IPS DF 19.7 (cell line): ENCODE measurements at places on chromosomes 6 and 20.

DNA sequence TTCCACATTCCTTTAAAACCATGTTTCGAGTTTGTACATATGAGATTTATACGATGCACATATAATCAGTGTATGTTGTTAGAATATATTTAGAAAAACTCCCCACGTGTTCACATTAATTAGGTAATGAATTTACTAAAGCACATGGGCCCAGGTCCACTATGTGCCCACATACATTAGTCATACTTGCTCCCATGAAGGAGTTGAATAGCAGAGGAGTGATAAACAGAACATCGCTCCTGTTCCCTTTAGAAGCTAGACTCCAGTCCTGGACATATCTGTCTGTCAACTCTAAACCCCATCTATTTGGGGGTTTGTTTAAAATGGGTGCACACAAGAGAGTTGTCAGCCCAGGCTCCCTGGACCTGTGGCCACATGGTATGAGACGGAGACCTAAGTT lies 108.1 kb upstream of the TIAM2 start:
- DNase-seq = no peak

- no peak for DNase-seq
Measured at GRCh38 chr6:4922488-4923037, 81.3 kb downstream of the RPP40 start.

GRCh38 chr6:89311853-89312531 lies 3.1 kb downstream of the GABRR2 start:
- DNase-seq = peak; percentile 61

DNA sequence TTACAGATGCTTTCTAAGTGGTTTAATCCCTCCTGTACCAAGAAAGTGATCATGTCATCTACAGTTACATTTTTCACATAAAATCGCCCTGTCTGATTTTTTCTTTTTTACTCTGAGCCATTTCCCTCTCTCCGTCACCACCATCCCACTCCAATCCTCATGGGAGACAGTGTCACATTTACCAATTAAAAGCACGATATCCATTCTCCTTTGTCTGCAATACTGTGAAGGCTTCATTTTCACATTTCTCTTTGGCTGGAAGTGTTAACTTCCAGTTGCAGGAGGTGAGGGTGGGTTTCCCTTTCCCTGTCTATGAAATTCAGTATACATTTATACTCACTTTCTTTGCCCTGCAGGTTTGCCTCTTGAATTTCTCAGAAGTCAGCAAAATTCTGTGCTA lies 372.7 kb upstream of the CNR1 start:
- no peak for DNase-seq

DNA sequence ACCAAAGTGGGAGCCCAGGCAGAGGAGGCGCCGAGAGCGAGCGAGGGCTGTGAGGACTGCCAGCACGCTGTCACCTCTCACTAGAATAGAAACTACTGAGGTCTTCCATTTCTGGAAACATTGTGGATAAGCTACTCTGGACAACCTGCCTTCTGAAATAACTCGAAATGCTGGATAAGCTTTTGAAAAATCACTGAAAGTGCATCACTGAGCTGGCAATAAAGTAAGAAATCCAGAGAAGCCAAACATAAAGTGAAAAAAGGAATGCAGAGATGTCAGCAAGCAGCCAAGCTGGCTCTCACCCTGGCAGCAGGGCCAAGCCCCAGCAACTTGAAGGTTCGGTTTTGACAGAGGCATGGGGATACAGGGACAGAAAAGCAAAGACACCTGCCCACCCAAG lies 59.2 kb upstream of the MYLIP start:
- no peak for DNase-seq

GRCh38 chr6:32627831-32628230 lies 9.4 kb upstream of the HLA-DQA1 start:
- DNase-seq = no peak

DNA sequence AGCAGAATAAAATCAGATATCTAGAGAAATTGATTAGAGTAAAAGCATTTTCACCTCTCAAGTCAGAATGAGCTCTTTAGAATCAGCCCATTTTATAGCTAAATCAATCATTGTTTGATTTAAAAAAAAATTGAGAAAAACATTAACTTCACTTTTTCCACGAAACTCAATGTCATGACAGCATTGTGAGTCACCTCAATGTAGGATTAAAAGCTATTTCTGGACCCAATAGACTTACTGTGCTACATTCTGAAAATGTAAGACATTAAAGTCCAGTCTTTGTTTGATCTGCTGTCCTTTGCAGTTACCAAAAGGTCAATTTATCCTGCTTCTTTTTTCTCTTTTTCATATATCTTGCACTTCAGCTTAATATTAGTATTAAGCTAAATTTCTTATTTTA lies 519.4 kb upstream of the ZNF337 start:
- no peak for DNase-seq

- peak; percentile 83 for DNase-seq
Measured at GRCh38 chr20:38730989-38731737, 6.9 kb downstream of the SLC32A1 start.

DNA sequence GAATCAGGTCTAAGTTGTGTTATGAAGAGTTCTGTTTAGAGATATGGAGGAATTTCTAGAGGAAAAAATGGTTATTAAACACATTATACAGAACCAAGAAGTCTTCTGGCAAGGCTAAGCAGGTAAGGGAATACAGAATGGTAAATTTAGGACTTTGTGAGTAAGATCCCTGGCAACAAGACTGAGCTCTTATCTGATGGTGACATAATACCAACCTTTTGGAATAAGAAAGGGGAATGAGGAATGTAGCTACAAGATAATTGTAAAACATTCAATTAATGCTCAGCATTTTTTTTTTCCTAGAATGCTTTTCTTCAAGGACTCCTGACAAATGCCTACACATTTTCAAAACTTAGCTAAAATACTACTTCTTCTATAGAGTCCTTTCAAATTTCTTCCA lies 51.8 kb downstream of the CYB5R4 start:
- no peak for DNase-seq

DNA sequence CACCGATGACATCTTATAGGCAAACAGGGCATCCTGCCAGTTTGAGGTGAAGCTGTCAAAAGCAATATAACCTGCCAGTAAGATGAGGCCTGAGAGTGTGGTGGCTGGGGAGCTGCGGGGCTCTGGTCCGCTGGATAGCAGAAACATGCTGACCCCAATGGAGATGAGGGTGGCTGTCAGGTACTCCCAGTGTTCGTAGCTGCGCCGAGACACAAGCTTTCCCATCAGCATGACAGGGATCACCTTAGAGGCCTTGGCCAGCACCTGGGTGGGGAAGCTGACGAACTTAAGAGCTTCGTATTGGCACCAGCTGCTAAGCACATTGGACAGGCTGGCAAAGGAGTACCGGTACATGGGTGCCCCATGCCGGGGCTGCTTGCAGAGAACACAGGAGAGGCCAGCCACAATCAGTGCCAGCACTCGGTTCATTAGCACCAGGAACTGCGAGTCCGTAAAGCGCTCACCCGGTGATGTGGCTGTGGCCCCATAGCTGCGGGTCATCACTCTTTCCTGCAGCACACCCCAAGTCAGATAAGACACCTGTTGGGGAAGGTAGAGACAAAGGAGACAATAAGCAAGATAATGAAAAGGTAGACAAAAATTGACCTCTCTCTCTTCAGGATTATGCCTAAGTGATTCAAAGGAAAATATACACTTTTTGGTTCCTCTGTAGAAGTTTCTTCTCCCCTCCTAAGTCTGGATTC lies 2.1 kb downstream of the SLC35B2 start:
- DNase-seq = no peak

DNA sequence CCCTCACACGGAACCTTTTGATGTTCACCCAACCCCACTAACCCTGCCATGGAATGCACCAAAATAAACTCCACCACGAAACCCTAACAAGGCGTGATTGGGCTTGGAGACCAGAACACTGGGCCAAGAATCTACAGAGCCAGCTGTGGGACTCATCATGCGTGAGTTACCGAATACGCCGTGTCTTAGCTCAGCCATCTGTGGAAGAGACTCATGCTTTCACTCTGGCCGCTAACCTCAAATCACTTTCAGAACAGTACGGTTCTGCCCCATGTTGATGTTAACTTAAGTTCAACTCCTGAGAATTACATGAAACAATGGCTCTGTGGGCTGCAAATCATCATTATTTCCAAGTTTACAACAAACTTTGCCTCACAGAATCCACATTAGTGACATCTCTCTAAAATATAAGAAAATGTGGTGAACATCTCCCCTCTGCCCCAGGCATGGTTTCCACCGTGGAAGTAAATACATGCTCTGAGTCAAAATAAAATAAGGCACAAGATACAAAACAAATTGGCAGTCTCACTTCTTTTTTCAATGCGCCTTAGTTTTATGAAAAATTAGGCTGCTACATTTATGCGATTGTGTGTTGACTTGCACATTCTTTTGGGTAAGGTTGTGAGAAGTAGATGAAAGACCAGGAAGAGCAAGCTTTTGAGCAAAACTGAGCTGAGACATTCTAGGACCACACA lies 308.9 kb upstream of the EXOC2 start:
- DNase-seq = no peak

DNA sequence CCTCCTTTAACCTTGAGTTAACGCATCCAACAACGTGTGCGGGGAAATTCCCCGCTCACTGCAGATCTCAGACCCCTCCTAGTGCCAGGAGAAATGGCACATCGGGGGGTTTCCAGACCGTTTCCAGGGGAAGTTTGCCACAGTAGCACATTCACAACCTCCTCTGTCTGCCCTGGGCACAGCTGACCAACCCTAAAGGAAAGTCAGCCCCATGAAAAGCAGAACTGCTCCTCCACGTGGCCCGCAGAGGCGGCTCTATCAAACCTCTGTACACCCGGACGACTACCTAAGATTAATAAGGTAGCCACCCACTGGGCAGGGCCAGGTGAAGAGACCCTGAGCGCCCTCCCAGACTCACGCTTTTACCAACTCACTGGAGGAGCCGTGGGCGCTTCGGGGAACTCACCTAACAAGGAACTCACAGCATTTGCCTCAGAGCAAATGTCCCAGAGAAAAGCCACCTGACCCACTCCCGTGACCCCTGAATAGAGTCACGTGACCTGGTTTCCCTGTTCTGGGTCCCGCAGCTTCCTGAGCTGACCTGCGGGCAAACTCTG lies 93.1 kb downstream of the PRND start:
- no peak for DNase-seq

DNA sequence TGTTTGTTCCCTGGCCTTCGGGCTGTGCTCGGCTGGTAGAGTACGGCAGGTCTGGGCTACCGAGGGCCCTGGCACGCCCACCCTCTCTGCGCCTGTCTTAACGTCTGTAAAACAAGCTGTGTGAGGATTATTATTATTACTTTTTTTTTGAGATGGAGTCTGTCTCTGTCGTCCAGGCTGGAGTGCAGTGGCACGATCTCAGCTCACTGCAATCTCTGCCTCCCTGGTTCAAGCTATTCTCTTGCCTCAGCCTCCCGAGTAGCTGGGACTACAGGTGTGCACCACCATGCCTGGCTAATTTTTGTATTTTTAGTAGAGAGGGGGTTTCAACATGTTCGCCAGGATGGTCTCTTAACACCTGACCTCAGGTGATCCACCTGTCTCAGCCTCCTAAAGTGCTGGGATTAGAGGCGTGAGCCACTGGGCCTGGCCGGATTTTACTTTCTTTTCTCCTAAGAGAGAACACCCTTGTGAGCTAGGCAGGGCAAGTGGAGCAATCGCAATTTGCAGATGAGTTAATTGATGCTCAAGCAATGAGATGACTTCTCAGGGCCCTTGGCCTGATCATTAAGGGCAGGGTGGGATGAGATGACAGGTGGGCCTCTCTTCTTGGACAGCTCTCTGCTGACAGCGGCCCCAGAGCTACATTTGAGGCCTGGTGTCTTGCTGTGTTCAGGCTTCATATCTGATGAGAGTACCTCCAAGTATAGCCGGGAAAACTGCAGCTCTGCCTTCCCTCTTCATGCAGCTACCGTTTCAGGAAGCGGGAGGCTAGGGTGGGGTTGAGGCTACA lies 859 bp upstream of the SMIM29 start:
- DNase-seq = no peak

- no peak for DNase-seq
Measured at GRCh38 chr20:46122071-46122470, 4.0 kb downstream of the CD40 start.

- DNase-seq = no peak
Measured at GRCh38 chr6:150211700-150212511, 69.1 kb downstream of the PPP1R14C start.

DNA sequence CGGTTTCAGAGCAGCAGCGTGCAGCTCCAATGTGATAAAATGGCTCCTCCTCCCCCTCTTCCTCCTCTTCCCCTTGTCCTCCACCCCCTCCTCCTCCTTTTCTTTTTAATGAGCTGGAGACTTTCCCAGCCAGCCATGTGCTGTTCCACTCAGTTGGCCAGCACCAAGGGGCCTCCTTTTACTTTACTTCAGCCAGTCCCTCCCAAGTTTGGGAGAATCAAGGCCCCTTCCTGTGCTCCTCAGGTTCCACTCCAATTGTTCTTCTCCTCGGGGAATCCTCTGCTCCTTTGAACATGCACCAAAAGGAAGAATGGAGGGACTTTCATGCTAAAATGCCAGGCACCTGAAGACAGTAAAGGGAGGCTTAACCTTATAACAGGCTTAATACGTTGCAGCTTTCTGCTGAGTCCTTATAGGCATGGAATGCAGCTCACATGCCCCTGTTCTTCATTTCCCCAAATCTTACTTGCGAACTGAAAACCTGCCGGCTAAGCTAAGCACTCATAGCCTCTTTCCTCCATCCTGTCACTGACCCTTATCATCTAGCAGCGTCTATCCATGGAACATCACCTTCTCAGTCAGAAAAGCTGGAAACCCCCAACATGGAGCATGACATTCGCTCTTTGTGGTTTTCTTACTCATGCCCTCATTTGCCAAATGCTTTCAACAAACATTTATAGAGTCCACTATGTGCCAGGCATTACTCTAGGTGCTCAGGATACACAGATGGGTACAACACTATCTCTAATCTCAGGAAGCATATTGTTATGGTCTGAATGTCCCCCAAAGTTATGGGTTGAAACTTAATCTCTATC lies 170.6 kb downstream of the PHACTR1 start:
- DNase-seq = peak; percentile 63

DNA sequence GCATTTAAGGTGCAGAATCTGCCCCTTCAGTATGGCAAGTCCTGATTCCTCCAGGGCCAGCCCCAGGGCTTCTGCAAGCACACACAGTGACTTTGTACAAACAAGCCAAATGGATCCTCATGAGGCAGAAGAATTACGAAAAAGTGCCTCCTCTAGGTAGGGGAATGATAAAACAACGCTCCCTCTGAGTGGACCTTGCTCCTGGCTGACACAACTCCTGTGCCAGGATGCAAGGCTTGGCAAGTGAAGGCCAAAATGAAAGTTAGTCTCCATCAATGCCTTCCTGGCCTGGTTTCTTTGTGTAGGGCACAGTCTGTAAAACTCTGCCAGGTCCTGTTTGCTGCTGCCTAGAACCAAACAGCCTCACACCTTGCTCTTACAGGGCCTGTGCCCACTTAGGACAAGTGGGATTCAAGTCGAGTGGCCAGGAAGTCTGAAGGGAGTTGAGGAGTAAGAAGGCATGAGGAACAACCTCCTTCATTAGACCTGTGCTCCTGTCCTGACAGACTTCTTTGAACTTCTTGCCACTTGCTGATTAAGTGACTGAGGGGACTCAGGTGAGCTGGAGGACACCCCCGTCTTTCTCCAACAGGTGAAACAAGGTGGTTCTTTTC lies 417.1 kb downstream of the CDC5L start:
- DNase-seq = no peak

GRCh38 chr20:54056762-54057639 lies 13.4 kb downstream of the BCAS1 start:
- no peak for DNase-seq

GRCh38 chr6:144999127-144999526 lies 714.0 kb downstream of the UTRN start:
- no peak for DNase-seq
